ENCODE measurements at places on chromosomes 5 and 9. TPM values are rescaled to one million over a fixed set of nuclear protein-coding genes. Genes with fewer than 3 reads are reported as not detected.

DNA sequence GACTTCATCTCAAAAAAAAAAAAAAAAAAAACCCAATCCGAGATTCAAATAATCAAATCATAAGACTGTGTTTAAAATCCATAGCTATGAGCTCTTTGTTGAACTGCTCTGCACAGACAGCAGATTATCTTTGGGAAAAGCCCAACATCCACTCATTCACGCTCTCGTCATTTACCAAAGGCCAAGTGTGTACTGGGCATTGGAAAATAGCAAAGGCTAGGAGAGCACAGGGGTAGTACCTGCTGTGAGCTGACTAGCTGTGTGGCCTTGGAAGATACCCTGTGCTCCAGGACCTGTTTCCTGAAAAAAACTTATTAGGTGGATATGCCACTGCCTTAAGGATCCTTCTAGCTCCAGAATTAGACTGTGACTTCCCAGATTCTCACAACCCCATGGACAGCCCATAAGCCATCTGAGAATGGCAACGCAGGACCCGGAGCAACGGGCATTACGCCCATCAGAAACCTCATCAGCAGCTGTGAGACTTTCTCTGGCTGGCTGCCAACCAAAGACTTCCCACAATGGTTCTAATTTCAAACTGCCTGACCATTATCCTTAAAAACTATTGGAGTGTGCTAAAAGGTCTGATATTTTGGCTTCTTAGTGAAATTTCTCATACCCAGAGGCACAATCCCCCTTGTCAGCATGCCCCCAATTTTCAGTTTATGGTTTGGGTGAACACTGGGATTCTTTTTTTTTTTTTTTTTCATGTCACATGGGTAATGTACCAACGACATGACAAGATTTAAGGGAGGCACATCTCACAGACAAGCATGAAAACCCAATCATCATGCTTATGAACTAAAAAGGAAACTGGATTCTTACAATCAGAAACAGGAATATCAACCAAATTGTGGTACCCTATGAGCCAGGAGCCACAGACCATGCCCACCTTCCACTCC is 16.8 kb downstream of the SERINC5 start:
- peak; percentile 69 for DNase-seq

DNA sequence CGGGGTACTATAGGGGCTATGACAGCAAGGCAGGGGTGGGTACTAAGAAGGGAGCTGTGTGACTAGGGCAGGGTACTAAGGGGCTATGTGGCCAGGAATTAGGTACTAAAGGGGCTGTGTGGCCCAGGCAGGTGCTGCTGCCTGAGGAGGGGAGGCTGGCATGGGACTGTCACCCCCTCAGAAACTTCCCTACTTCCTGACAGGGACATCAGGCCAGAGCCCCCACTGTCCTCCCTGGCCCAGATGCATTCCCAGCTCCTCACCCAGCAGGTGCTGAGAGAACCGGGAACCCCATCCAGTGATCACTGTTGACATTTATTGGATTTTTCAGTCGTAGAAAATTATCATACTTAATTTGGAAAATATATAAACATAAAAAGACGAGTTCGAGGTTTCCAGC is 26.6 kb downstream of the IRX2 start:
- DNase-seq: no peak

Gene ANKRD55
- 13.0 TPM for polyA plus RNA-seq

Gene LHX6
- polyA plus RNA-seq: 3.2 TPM

Gene C9orf43
- polyA plus RNA-seq: 0.29 TPM

Measured in spinal cord (tissue), 10 donors.